ENCODE measurements at places on chromosomes 6 and 20. TPM values are rescaled to one million over a fixed set of nuclear protein-coding genes. Genes with fewer than 3 reads are reported as not detected.

The RAMACL gene
- 1.5 TPM for total RNA-seq

The DEFB119 gene
- not detected for total RNA-seq

The KCNK5 gene
- total RNA-seq = 0.25 TPM

The SOX18 gene
- total RNA-seq = 1.2 TPM

The RGL2 gene
- total RNA-seq = 19.2 TPM

The CDYL gene
- 12.3 TPM for total RNA-seq

The OR2H2 gene
- total RNA-seq = not detected

The IRAK1BP1 gene
- total RNA-seq = 15.0 TPM

The PRDM13 gene
- total RNA-seq = not detected

The DAAM2 gene
- total RNA-seq = 10.1 TPM

The TGM3 gene
- total RNA-seq = 0.25 TPM

The ALDH5A1 gene
- total RNA-seq = 17.2 TPM

The NKX2-4 gene
- total RNA-seq = not detected

The MICAL1 gene
- 29.7 TPM for total RNA-seq

The ZC3H12D gene
- total RNA-seq = 0.74 TPM

Measured in temporal lobe (tissue), 4 donors.